ENCODE measurements at places on chromosomes 3 and 15.

DNA sequence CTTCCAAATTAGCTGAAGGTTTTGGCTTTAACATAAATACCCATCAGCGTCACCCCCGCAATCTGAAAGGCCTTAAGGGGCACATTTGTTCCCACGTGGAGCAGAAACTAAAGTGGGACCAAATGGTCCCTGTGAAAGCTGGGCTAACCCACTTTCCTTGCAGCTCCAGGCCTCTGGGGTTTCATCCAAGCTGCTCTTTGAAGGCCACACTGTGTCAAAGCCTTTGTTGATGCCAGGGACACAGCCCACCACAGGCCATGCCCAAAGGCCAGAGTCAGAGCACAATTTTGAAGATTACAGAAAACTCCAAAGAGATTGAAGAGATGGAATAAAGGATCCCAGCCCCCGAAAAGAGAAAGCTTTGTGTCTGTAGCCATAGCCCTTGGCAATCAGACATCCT, 2.7 kb upstream of the ADPGK start:
- DNase-seq: no peak

DNA sequence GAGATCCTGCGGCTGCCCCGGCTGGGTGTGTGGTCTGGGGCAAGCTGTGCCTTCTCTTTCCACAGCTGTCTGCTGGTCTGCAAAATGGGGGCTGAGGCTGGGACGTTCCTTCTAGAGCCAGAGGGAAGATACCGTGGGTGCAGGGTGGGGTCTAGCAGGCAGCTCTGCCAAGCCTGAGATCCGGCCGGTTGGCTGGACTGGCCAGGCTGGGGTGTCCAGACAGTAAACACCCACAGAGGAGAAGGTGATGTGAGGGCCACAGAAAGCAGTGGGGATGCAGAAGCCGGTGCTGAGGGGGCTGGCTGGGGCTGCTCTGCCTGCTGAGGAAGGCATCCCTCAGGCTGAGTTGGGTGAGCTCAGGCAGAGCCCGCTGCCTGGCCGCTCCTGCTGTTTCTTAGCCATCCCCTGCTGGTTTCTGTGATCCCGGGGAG, 46.1 kb downstream of the FBLN2 start:
- no peak for DNase-seq

DNA sequence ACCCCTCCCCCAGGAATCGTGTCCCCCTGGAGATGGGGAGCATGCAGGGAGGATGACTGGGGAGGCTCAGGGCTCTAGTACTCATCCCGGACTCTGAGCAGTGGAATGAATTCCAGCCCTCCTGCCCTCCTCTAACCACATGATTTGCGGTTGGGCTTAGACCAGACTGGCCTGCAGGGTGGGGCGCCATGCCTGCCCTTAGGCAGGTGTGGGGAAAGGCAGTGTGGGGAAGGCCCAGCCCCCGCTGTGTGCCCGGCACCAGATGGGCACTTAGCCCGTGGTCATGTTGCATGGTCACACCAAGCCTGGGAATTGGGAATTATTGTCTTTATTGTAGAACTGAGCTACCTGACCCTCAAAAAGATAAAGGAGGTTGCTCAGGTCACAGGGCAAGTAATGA, 283.8 kb downstream of the TLE3 start:
- DNase-seq: peak; percentile 11

GRCh38 chr3:40532252-40532651, 7.5 kb downstream of the ZNF621 start:
- DNase-seq: no peak

- no peak for DNase-seq
These were observed 210.3 kb downstream of the RAP2B start for GRCh38 chr3:153372326-153372725.

DNA sequence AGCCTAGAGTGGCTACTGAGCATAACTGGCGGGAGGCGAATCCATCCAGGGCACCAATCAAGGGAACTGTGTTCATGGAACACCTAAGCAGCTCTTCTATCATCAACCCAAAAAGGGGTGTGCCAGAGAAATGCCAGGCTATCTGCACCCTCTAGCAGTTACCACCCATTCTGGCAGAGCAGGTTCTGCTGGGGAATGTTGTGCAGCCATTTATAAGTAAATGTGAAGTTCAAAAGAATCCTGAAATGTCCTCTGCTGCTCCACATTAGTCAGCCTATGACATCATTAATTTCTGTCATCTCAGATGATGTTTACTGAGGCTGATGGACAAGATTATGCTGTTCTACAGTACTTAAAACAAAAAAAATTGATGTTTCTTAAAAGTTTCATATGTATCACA, 7.7 kb downstream of the SKIC8 start:
- peak; percentile 20 for DNase-seq

- no peak for DNase-seq
These were observed 6.3 kb downstream of the PTH1R start for GRCh38 chr3:46883830-46884185.

- peak; percentile 28 for DNase-seq
These were observed 471.0 kb upstream of the PROK2 start for GRCh38 chr3:72255791-72256559.

DNA sequence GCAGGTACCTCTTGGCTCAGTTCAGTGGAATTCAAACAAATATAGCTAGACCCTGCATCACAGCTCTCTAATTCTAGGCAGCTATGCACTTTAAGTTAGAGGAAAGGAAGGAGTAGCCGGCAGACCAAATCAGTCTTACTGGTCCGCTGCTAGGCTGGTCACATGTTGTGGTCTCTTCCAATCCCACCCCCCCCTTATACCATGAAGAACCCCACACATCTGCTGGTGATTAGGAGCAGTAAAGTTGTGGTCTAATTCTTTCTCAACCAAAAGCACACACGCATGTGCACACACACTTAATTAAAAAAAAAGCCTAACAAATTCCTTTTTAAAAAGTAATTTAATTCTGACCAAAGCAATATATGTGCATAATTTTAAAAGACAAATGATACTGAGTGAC, 16.7 kb upstream of the SH3GL3 start:
- DNase-seq: no peak

- DNase-seq: peak; percentile 55
These were observed 64.1 kb downstream of the CDIN1 start for GRCh38 chr15:36643551-36643950.

DNA sequence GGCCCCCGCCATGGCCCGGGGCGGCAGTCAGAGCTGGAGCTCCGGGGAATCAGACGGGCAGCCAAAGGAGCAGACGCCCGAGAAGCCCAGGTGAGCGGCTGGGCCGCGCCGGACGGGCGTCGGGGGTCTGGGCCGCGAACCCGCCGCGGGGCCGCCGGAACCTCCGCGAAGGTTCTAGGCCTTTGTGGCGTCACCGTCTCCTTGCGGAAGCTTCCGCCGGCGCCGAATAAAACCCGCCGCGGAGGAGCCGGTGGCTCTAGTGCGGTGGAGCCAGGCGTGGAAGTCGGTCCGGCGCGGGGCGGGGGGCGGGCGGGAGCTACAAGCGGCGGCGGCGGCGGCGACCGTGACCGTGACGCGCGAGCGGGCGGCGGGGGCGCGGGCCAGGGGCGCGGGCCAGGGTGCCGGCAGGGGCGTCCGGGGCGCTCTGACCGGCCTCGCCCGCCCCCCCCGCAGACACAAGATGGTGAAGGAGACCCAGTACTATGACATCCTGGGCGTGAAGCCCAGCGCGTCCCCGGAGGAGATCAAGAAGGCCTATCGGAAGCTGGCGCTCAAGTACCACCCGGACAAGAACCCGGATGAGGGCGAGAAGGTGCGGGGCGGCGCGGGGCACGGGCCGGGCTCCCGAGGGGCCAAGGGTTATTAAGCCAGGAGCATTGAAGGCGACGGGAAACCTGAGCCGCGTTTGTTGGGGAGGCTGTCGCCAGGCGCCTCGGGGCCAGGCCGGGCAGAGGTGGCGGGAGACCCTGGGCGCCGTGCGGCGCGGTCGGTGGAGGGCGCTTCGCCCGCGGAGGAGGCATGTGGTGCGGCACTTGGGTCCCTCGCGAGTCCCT, at the start of gene DNAJA4:
TSS of gene DNAJA4 (plus strand) at position 259 of the 833 bp plus-strand sequence. CDS start at position 461, 202 bp downstream.
- peak; percentile 39 for DNase-seq
